HuH-7 (cell line): ENCODE measurements at places on chromosomes 13 and 19.

GRCh38 chr19:49520705-49521319 lies 7.0 kb upstream of the RCN3 start:
- no peak for DNase-seq

- DNase-seq, result peak; percentile 8
These were observed 653.0 kb upstream of the GPC6 start for GRCh38 chr13:92573467-92574057.

DNA sequence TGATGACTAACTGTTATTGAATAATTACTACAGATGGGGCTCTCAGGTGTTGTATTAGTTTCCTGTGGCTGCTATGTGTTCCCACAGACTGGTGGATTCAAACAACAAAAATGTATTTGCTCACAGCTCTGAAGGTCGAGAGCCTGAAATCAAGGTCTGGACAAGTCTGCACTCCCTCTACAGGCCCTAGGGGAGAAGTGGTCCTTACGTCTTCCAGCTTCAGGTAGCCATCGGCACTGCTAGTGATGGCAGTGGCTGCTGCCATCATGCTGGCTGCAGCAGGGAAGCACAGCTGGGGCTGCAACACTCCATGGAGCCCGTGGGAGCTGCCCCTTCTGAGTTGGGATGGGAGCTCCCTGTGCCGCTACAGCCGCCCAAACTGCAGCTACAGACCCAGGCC lies 1.9 kb downstream of the TEX26 start:
- DNase-seq, result peak; percentile 36

- DNase-seq, result peak; percentile 79
These were observed at the start of gene ZNF491 for GRCh38 chr19:11798391-11799330. Gene ZNF491, plus strand, starts transcription at chr19:11798523. Its CDS starts 7,431 bp downstream, at chr19:11805954.

DNA sequence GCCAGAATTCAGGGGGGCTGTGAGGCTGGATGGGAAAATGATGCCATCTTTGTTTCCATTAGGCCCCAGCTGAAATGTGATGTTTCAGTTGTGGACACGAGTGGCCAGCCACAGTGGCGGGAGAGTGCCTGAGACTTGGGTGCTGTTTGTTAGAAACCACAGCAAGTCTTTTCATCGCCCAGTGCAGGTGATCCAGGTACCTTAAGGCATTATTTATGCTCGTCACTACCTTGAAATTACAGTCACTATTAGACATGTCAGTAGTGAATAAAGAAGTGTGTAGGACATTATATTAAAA lies 82.5 kb upstream of the TM9SF2 start:
- no peak for DNase-seq
